Tibial artery (tissue), 4 donors: ENCODE measurements at places on chromosomes 3 and 15.
A peak's percentile ranks its signal among the peaks of the same experiment; 100 is the strongest.

GRCh38 chr3:150744041-150744918, 18.7 kb downstream of the SIAH2 start:
- H3K4me3 ChIP-seq = no peak overlapping the region
- H3K4me1 ChIP-seq = no peaks in the 10 kb centered on the region

DNA sequence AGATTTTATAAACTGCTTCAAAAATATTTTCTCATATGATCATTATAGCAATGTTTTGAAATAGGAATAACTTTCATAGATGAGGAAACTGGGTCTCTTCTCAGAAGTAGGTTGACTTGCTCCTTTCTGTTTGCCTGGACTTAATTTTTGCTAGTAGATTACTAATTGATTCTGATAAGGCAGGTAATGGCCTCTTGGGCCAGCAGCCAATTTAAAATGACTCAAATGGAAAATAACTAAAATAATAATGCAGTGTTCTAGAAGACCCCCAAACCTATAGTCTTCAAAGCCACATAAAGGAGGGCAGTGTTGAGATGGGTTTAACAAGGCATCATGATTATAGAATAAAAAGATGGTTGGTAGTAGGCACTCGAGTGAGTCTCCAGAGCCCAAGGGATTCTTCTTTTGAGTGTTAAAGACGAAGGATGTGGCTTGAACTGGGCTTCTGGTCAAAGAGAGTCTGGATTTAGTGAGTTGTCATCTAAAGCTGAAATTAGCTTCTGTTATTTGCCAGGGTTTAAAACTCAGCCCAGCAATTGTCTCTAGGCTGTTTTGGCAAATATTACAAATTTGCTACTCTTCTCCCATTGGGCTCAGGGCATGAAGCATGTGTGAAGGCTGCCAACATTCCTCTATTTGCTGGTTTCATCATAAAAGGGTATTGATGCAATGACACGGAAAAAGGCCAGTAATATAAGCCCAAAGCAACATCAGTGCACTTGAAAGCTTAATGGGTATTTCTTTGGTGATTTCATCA, 297.1 kb upstream of the MEIS2 start:
- no peak overlapping the region for H3K4me3 ChIP-seq
- no peaks in the 10 kb centered on the region for H3K27me3 ChIP-seq
- DNase-seq = no peak
- no peaks in the 10 kb centered on the region for H3K36me3 ChIP-seq
- no peak overlapping the region for H3K27ac ChIP-seq

DNA sequence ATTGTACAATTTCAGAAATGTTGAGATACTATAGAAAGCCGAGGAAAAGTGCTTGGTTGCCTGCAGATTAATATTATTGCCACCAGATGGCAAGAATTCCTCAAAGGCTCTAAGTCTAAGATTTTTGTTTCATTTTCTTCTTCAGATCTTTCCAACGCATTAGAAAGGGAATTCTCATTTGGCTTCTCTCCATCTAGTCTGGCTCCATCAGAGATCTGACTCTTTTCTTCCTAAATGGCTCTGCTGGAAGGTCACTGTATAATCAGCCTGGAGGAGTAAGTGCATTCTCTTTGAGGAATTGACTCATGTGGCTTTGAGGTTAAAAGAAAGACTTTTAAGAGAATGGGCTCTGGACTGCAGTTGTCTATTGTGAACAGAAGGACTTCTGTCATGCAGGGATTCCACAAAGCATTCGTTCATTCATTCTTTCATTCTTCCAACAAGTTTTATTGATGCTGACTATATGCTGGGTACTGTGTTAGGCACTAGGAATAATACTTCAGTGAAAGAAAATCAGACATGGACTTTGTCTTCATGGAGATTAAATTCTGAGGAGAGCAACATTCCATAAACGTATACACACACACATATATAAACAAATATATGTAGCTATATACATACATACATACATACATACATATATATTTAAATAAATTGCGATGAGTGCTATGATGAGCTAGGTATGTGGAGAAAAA, 55.3 kb downstream of the SLC28A2 start:
- H3K36me3 ChIP-seq = no peaks in the 10 kb centered on the region
- no peak for DNase-seq
- peaks cover 10% of the 10 kb centered on the region for H3K4me1 ChIP-seq
- H3K27ac ChIP-seq = no peak overlapping the region
- H3K4me3 ChIP-seq = peak overlapping the region; percentile 26
- H3K27me3 ChIP-seq = no peaks in the 10 kb centered on the region

GRCh38 chr3:166243511-166243910, 406.3 kb upstream of the BCHE start:
- no peaks in the 10 kb centered on the region for H3K36me3 ChIP-seq
- H3K4me3 ChIP-seq = no peak overlapping the region
- no peak for DNase-seq
- no peaks in the 10 kb centered on the region for H3K4me1 ChIP-seq
- no peaks in the 10 kb centered on the region for H3K27me3 ChIP-seq
- no peak overlapping the region for H3K27ac ChIP-seq

- DNase-seq = no peak
- H3K27me3 ChIP-seq = no peaks in the 10 kb centered on the region
- H3K27ac ChIP-seq = peak overlapping the region; percentile 73
- no peak overlapping the region for H3K4me3 ChIP-seq
- peaks cover 79% of the 10 kb centered on the region for H3K4me1 ChIP-seq
- peaks cover 23% of the 10 kb centered on the region for H3K36me3 ChIP-seq
Observed at GRCh38 chr3:188605905-188606304, 451.9 kb downstream of the LPP start.

GRCh38 chr3:70840106-70840870, 527.9 kb upstream of the MDFIC2 start:
- no peak for DNase-seq
- no peaks in the 10 kb centered on the region for H3K36me3 ChIP-seq
- no peak overlapping the region for H3K27ac ChIP-seq

DNA sequence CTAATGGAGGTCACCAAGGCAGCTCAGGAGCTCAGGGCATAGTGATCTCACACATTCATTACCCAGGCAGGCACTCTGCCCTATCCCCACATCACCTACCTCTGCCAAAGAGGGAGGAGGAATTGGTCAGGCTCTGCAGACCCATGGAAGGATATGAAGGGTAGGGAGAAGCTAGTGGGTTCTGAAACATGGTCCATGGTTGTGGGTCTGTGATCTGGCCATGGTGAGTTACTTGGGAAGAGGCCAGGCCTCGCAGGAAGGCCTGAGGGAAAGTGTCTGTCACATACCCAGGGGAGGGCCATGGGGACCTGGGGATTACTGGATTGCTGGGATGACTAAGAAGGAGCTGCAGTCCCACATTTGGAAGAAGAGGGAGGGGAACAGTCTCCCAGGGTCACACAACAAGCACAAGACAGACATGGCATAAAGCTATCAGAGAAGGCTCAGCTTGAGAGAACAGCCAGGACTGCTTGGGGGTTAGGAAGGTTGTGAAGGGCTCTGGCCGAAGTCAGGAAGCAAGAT, 1.4 kb upstream of the PRSS50 start:
- H3K36me3 ChIP-seq = no peaks in the 10 kb centered on the region
- DNase-seq = no peak
- no peaks in the 10 kb centered on the region for H3K27me3 ChIP-seq

DNA sequence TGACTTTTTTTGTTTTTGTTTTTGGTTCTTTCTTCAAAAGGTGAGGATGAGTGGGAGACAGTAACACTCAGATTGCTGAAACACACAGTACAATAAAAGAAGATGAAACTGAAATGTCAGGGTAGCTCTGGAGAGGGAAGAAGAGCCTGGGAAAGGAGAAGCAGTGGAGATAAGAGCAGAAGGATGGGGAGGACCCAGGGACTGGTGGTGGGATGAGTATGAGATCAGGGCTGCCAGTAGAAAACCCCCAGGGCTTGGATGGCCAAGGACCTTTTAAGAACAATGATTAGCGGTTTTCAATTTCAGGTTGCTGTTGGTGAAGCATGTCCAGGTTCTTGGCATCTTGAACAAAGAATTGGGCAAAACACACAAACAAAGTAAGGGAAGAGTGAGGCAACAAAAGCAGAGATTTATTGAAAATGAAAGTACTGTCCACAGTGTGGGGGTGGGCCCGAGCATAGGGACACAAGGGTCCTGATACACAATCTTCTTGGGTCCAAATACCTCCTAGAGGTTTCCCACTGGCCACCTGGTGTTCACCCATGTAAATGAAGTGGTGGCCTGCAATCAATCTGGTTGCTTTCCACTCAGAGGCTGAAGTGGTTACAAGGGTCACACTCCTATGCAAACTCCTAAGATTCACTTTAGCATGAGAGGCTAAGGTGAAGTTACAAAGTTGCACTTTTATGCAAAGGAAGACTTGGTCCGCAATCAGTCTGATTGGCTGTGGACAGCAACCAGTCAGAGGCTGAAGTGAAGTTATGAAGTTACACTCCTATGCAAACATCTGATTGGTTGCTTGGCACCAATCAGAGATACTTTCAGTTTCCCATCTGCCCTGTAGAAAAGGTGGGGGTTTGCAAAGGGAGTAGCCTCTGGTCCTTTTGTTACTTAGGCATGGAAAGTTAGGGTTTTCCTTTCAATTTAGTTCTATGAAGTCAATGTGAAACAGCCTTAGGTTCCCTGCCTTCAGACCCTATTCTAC, 26.1 kb upstream of the MFSD1 start:
- H3K36me3 ChIP-seq = no peaks in the 10 kb centered on the region
- DNase-seq = no peak
- no peak overlapping the region for H3K27ac ChIP-seq
- H3K27me3 ChIP-seq = no peaks in the 10 kb centered on the region

DNA sequence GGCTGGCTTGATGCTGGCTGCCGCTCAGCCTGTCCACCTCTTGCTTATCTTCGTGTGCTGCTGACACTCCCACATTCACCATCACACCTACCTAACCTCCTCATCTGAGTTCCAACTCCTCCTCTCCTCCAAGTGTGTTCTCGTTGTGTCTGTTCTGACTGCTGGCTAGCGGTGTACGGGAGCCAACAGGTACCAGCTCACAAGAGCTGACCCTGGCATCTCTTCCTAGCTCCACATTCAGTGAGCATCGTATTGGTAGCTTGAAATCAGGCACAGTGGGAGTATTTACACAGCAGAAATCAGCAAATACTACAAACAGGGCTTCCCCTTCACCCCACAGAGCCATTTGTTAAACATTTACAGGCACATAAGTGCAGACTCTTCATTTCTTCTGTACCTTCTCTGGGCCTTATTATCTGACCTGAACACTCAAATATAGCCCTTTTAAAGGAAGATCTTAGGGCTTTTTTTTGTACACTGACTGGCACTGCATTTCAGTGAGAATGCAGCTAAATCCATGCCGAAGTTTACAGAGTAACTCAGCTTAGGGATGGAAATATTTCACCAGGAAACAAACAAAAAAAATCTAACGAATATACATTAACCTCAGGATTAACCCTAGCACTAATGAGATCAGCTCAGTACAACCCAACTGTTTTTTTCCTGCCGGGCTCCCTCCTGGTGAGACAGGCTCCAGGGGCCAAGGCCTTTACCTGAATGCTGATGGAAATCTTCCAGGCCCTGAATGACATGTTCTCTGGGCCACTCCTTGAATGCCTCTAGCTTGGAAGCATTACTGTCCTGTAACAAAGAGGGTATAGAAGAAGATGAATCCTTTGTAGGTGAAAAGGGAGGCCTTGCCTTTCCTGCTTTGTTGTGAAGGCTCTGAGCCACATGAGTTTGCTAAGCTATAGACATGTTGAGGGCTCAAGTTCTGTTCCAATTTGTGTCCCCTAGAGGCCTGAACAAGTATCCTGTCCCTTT, 150.5 kb upstream of the LPP start:
- no peak overlapping the region for H3K4me3 ChIP-seq
- no peaks in the 10 kb centered on the region for H3K4me1 ChIP-seq
- H3K36me3 ChIP-seq = no peaks in the 10 kb centered on the region

DNA sequence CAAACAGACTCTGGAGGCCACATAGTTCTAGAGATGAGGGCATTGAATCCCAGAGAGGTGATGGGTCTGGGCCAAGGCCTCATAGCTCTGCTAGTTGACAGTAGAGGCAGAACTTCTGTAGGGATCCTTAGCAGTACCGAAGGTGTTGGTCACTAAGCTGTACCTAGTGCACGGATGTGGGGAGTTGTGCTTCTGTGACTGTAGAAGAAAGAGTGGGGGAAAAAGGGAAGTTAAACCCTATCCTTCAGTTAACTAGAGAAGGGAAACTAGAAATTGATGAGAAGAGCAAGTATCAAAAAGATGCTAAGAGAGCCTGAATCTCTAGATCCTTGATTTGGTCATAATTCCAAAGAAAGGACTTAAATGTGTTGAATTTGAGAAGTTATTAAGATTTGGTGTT, 186.7 kb downstream of the NFKBIZ start:
- no peak for DNase-seq
- no peak overlapping the region for H3K4me3 ChIP-seq
- no peaks in the 10 kb centered on the region for H3K27me3 ChIP-seq
- H3K4me1 ChIP-seq = no peaks in the 10 kb centered on the region
- H3K36me3 ChIP-seq = no peaks in the 10 kb centered on the region

- DNase-seq = peak; percentile 15
- no peaks in the 10 kb centered on the region for H3K4me1 ChIP-seq
- H3K36me3 ChIP-seq = no peaks in the 10 kb centered on the region
- no peak overlapping the region for H3K27ac ChIP-seq
- H3K4me3 ChIP-seq = no peak overlapping the region
Observed at GRCh38 chr15:29090617-29091466, 178.8 kb downstream of the NSMCE3 start.

DNA sequence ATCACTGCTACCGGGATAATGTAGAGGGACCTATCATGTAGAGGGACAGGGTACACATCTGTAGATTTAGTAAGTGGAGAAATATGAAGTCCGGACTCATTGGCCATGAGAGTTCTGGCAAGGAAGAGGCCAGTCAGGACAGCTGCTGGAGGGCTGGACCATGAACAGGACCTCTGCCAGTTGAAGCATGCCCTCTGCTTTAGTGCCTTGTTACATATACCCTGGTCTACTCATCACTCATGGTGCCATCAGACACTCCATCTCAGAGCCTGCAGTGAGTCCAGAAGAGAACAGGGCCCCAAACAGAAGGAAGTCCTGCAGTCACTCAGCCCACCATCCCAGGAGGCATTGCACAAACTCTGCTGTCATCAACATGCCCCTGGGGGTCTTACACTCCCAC, 54.7 kb upstream of the CA12 start:
- H3K4me1 ChIP-seq = peaks cover 16% of the 10 kb centered on the region
- no peak overlapping the region for H3K4me3 ChIP-seq
- no peaks in the 10 kb centered on the region for H3K36me3 ChIP-seq
- H3K27ac ChIP-seq = no peak overlapping the region
- peak; percentile 1 for DNase-seq
